ENCODE measurements at places on chromosomes 2 and 18.

DNA sequence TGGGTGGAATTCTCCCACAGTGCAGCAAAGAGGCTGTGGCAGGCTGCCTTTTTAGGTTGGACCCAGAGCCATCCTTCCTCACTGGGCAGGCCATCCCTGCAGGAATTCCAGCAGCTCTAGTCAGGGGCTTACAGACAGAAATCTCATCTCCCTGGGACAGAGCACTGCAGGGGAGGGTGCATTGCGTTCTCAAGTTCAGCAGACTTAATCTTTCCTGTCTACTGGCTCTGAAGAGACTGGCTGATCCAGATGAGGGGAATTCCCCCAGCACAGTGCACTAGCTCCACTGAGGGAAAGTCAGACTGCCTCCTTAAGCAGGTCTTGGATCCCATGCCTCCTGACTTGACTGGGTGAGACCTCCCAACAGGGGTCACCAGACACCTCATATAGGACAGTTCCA is 899.7 kb upstream of the VRK2 start:
- no peak for DNase-seq

DNA sequence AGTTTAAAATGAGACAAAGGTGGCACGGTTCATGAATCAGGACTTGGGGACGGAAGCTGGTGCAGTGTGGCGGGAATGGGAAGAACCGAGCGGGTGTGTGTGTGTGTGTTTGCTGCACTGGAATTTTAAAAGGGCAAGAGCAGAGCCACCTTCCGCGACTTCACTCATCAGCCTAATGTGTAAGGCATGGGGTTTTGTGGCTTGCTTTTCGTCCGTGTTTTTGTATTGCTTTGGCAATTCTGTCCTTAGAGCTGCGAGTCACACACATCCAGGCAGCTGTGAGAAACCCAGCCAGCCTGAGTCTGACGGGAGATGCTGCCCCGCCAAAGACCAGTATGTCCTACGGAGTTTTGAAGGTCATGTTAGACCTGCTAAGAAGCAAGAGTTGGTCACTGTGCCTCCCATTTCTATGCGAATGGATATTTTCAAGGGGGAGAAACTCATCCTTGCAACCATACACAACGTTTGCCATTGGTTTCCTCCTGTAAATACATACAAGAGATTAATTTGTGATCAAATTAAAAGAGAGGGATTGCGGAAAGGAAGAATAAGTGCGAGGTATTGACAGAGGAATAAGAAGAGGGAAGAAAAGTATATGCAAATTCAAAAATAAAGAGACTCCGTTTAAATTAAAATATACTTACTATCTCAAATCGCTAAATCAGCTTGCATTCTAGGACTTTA is 665 bp upstream of the CACNB4 start:
- DNase-seq = no peak

- no peak for DNase-seq
Observed at GRCh38 chr18:50441501-50441900, 66.7 kb downstream of the SKA1 start.

DNA sequence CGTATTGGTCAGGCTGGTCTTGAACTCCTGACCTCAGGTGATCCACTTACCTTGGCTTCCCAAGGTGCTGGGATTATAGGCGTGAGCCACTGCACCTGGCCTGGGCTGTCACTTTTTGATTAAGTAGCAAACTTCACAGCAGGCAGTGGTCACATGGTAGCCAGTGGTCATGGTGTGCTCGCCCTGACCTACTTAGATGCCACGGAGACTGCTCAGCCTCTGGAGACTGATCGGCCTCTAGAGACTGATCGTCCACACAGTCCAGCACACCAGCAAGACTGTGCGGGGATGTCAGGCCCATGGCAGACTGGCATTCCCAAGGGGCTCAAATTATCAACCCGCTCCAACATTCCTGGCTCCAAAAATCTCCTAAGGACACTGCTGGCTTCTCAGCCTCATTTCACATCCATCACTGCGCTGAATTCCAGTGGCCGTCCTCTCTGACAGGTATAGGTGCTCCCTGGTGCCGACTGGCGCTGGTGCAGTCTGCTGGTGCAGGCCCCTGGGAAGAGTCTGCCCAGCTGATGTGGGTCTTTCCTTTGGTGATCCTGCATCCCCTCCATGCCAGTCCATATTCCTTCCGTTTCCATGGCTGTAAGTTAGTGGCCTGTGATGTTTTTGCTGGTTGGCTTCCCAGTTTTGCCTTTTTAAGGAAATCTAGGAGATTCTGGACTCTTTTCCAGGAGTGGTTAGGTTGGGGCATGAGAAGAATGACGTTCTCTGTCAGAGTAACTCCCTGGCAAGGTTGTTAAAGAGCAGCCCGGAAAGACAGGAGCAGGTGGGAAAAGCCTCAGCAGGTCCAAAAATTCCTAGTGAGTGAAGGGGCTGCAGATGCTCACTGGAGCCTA is 374.5 kb upstream of the HS6ST1 start:
- no peak for DNase-seq

- no peak for DNase-seq
Observed at GRCh38 chr2:172578054-172578453, 22.2 kb downstream of the PDK1 start.

DNA sequence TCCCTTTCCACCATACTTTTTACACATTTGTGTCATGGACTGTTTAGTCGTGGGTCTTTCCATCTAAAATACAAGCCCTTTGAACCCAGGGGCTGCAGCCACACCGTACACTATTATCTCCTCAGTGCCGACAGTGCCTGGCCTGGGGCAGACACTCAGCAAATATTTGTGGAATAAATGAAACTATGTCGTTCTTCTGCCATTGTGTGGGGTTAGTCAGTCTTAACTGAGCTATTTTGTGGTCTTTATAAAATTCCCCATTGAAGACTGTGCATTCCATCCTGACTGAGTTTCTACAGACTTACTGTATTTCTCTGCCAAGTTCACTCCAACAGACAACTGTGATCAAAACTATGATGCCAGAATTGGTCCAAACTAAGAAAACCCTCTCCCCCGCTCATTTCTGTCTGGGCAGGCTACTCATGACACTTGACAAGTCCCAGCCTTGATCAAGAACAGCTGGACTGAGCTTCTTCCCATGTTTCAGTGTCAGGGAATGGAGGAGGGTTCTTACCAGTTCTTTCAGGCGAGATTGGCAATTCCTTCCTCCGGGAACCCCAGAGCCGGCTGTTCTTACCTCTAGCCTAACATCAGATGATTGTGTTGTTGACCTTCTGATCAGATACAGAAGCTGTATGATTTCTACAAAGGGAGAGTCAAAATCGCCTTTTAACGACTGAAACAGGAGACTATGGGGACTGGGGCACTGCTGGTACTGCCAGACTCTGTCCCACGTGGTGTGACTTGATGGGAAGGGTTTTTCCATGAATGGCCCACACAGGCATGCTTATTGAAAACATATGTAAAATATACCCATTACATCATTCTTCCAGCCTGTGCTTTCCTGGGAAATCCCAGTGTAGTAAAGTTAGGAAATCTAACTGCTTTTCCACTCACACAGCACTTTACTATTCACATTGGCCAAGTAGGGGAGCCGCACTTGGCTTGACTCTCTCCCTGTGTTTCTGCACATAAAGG is 77.4 kb upstream of the NPAS2 start:
- no peak for DNase-seq

DNA sequence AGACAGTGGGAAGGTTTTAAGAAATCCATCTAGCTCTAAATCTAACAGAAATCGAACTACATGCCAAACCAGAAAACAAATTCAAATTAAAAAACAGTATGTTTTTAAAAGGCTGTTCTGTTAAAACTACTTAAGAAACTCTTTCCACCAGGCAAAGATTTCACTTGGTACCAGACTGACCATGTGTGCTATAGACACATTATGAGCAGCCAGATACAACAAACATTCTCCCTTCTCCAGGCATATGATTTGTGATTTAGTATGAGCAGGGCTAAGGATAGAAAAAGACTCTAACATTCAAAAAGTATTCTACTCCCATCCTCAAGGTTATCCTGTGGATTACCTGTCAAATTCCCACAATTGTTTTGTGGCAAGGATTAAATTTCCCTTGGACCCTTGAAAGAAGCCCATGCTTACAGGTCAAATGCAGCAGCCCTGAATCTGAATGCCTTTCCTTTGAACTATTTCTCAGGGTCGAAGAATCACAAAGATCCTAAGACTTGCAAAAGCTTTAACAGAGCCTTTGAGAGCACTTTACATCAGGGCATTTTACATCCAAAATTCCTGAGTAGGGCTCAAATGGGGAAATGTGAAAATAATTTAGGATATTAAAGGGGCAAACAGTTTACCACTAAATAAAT is 42.5 kb upstream of the TTC32 start:
- DNase-seq = no peak

DNA sequence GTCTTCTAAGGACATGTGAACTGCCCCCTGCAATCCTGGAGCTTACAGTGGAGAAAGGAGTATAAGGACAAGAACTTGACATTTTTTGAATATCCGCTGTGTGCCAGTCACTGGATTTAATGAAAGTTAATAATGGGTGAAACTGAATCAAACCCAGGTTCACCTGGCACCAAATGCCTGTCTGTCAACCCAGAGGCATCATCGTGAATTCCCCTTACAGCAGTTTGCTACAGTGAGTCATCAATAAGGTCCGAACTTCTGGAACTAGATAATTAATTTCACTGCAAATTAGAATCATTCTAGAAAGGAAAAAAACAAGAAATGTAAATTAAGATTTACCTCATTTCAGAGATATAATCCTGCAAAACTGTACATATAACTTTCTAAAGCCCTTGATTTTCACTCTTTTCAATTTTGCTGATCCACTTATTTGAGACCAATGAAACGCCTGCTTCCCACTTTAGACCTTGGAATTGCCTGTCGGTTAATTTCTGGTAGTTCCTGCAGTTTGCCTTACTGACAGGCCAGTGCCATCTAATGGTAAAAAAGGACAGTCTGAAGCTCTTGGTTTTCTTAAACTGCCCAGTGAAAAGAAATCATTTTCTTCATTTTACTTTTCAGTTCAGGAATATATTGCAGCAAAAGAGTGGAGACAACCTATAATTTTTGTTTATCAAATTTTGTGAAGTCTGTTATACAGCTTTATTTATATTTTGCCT is 8.2 kb downstream of the DSG2 start:
- DNase-seq = no peak

DNA sequence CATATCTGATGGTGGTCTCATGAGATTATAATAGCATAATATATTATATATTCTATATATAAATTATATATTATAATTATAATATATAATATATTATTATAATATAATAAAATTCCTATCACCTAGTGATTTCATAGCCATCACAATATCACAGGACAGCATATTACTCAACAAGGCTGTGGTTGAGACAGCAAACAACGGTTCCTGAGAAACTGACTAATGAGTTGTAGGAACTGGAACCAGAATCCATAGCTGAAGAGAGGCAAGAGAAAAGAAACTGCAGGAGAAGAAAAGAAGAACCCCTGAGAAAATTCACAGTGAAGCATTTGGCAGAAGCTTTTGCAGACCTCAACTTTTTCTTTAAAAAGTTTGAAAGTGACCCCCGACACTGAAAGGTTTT is 84.0 kb downstream of the BCL2L11 start:
- DNase-seq = no peak

DNA sequence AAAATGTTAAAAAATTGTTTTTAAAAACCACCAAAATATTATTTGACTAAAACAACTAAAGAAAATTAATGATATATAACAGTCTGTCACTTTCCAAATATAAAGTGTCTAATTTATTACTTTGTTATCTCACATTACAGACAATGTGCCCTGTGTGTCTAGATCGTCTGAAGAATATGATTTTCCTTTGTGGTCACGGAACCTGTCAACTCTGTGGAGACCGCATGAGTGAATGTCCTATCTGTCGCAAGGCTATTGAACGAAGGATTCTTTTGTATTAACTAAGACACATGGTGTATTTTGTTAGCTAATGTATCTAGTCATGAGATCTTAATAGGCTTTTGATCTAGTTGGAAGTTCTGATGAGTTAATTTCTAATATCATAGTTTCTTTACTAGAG is 123.8 kb downstream of the MIB1 start:
- no peak for DNase-seq

DNA sequence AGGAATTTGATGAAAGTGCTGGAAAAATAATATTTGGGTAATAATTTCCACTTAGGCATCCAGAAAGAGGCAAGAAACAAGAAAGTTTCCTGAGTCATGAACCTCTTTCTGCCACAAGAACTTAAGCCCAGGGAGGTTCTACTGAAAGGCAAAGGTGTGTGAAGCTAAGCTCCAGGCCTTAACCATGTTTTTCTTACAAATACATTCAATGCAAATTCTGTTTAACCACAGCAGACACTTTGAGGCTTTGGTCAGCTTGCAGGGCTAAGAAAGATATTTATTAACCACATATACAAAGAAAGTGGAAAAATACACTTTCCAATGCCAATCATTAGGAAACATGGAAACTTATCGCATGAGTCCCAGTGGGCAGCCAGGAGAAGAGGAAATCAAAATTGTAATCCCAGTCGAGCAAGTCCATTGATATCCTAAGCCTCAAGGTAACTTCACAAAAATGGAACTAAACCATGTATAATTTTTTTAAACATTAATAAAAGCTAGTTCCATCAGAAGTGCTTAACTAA is 68.3 kb downstream of the PIEZO2 start:
- DNase-seq = no peak

DNA sequence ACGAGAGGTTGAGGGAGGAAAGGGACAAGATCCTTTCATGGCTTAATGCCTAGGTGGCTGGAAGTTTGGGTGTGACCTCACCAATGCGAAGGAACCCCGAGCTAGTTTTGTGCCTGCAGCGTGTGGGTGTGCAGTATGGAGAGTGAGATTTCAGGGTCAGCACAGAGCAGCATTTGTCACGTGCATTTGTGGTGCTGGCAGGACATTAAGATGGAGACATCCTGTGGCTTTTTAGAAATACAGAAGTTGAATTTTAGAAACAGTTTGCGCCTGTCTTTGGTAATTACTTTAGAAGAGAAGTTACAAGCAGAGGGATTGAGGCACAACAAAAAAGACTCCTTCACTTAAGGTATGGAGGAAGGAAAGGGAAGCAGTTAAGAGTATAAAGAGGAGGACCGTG is 258.2 kb upstream of the THUMPD2 start:
- DNase-seq = no peak

All from gastrocnemius medialis (tissue), 4 donors.